NB4 (cell line): ENCODE measurements at places on chromosomes 2 and 18.

DNA sequence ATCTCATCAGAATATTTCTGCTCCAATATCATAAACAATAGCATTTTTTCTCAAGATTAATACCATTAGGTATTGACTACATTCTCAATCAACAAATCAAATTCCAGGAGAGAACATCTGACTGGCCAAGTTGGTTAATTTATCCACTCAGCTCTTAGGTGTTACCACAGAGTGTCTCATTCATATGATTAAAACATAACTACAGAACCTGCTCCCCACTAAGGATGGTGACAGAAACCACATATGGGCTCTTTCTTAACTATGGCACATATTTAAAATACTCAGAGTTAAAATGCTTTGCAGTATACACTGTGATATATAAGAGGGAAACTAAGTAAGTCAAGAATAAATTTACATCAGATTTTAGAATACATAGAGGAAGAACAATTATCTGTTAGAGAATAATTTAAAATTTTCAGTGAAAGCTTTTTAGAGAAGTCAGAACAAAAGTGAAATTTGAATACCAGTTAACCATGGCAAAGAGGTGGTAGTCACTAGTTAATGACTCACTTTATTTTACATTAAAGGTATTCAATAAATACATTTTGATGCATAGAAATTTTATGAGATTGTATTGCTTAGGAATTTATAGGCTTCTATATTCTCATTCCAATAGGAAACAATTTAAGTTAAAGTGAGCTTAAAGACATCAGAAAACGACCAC is 1120.8 kb upstream of the TMEFF2 start:
- no peak for DNase-seq

GRCh38 chr2:7517088-7517487 is 599.9 kb downstream of the RNF144A start:
- DNase-seq, result no peak

DNA sequence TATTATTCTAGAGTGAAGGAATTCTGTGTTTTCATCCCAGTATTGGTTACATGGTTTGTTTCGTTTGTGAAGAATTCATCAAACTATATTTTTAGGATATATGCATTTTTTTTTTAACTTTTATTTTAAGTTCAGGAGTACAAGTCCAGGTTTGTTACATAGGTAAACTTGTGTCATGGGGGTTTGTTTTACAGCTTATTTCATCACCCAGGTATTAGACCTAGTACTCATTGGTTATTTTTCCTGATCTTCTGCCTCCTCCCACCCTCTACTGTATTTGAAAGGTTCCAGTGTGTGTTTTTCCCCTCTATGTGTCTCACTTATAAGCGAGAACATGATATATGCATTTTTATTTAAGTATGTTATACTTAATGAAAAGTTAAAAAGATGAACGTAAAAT is 47.6 kb downstream of the SCN9A start:
- no peak for DNase-seq

DNA sequence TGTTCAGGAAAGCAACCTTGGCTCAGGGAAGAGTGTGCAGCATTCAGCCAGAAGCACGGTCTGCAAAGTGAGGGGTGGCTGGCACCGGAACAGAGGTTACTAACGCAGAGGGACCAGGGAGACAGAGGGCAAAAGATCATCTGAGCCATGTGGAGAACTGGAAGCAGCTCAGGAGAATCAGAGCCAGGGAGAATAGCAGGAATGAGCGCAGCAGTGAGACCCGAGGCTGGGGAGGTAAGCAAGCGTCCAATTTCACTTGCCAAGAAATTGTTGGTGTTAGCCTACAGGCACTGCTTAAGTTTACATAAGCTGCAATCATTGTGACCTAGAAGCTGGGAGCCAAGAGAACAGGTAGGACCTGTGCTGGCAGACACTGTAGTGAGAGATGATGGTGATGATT is 372.6 kb upstream of the POU3F3 start:
- no peak for DNase-seq

DNA sequence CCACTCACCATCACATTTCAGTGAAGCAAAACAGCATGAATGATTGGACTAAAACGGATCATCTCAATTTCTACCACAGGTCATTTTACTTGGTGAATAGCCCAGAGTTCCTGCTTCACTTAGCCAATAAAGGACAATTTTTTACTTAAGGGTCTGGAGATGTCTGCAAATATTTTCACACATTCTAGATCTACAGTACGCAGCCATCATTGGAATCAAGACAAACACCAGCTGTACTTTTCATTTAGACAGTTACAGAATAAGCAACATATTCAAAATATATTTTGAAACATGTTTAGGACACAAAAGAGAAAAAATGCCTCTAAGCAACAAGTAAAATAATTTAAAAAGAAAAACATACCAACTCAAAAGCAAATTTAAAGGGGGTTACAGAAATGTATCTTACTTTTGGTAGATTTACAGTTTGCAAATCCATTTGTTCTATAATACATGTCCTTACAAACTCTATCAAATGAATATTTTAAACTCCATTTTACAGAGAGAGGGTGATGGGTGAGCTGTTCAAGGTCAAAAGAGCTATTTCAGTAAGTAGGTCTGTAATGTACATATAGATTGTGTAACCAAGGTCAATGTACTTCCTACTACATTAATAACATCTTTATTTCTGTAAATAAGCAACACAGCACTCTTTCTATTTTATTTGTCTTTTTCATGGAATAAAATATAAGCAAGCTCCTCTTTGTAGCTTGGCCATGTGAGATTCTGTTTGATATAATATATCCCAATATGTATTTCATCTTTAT is 13.4 kb downstream of the PPP1R1C start:
- DNase-seq, result no peak

DNA sequence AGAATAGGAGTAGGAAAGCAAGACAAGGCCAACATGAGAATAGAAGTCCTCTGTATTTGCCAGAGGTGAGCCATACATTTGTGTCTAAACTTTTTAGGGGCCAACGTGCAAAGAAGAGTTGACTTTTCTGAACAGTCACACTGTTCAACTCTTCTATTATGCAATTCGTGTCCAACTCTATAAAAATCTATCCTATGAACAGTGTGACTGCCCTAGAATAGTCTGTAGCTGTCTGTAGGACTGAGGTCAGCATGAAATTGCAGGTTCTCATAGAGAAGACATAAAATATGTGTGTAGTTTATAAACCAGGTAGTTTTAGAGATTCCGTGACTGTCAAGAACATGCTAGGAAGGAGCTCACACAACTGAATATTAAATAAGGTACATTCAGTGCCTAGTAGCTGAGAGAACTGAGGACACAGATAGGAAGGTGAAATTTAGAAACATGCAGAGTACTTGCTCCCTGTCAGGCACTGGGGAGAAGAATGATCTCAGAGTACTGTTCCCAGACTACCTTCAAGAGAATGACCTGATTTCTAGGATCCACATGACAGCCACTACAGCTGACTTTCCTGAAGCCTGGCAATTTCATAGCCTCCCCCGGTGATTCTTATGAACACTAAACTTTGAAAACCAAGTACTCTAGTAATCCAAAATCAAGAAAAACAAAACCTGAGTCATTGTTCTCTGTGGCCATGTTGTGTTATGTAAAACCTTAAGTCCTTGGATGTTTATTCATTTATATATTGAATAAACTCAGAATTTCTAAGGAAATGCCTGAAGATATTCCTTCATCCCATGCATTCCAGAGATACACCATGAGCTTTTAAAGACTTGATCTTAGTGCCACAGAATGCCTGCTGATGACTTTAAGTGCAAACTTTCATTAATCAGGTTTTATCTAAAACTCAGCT is 201.5 kb upstream of the BOD1L2 start:
- DNase-seq, result no peak

DNA sequence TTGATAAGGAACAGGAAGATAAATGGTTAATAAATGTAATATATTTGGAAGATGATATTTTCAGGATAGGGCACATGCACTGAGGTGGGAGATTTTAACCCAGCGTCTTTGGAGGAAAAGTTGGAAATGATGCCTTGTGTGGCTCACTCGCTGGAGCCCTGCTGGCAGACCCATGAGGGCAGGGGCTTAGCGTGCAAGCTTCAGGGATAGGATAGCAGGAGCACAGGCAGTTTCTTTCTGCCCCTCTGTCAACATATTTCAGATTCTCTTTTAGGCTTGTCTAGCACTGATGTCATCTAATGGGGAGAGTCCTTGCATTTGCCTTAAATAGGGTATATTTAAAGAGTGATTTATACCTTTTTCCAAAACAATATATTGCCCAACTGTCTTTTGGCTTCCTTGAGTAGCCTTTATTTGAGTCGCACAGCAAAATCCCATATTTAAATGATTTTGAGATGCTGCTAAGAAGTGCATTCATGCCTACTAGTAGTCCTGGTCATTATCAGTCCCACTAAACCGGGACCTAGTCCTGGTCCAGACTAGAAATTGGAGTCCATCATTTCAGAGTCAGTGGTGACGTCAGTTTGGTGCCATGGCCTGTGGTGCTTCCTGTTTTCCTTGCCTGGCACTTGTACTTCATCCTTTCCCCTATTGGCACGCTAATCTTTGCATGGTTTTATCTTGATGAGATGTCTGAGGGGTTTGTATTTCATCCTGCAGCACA is 45.8 kb downstream of the SH3RF3 start:
- DNase-seq, result no peak

GRCh38 chr2:149019768-149020167 is 18.7 kb upstream of the LYPD6B start:
- DNase-seq, result peak; percentile 29

- no peak for DNase-seq
Observed at GRCh38 chr2:175318542-175318941, 137.0 kb upstream of the ATP5MC3 start.

- DNase-seq, result peak; percentile 20
Observed at GRCh38 chr2:242029422-242030225, 160.1 kb downstream of the RTP5 start.

DNA sequence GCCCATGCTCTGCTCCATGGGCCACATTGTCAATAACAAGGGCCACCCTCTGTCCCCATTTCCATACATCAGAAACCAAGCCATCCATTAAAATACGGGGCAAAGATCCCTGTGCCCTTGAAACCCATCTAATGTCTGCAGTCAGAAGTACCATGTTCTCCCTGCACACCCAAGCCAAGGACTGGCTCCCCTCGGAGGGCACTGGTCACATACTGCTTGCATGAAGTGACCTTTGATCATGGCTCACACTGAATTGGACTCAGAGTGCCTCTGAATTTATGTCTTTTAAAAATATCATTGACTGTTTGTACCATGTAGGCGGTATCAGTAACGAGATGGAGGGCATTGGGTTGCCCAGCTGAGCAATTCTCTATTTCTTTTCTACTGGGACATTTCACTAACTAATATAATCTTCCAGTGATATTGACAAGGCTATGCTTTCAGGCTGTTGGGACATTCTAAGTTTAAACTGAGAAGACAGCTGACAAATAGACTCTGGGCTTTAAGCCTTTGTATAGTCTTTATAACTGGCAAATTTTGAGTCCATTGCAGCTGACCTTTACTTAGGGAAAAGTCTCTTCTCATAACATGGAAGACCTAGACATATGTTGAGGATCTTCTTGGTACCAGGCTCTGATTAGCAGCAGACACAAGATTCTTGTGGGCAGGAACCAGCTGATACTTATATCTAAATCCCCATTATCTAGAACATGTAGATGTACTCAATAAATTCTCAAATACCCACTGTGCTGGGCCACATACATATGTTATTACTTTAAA is 214.3 kb downstream of the MYCN start:
- no peak for DNase-seq

DNA sequence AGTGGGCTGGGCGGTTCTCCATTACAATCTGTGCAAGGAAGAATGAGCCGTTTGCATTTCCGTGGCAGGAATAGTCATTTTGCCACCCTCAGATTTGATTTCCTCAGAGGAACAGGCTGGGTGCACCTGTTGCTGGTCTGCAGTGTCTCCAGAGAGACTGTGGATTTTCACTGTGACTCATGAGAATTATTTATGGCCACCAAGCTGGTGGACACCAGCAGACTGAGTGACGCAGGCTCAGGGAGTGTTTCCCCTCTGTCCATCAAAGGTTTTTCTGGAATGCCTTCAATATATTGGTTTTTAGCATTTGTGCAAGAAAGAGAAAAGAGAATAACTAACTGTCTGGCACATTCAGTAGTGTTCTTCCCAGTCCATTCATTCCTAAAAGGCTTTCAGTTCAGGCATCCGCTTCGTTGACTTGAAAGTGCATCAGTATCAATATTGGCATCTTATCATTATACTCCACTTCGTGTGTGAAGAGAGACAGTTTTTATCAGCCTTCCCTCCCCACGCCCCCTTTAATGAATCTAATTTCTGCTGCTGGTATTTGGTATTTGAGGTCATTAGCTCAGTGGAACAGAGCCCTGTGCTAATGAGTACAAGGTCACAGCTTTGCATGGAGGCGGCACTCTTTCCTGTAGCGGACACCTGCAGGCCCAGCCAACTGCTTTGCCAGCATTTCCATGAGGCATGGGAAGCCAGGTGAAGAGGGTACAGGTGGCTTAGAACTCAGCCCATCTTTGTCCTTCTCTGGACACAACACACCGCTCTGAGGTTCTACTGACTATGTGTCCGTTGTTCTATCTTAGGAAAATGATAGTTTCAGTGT is 39.9 kb downstream of the PRKCE start:
- no peak for DNase-seq

DNA sequence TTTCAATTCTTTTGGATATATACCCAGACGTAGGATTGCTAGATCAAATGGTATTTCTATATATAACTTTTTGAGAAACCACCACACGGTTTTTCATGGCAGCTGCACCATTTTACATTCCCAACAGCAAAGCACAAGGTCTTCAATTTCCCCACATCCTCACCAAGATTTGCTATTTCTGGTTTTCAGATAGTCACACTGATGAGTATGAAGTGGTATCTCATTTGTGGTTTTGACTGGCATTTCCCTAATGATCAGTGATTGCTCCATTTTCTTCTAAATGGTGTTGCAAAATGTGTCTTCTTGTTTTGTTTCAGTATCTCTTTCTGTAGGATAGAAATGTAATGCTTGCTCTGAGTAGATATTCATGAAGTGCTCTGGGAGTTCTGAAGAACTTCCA is 52.0 kb downstream of the ANKRD44 start:
- DNase-seq, result peak; percentile 94

DNA sequence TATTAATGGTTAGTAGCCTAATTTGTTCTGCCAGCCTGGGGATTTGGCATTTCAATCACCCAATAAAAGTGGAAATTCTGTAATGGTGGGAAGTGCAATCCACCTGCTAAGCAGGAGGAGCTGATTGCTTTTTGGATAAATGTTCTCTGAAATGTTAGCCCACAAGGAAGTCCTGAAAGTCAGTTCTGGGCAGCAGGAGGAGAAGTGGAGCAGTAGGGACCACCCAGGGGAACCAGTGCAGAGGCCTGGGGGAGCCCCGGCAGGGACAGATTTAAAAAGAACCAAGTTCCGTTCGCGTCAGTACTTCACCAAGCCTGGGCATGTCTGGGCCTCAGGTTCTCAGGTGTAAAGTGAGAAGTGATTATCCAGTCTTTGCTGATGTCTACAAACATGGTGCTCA is 248.5 kb upstream of the RAB6C start:
- DNase-seq, result no peak

DNA sequence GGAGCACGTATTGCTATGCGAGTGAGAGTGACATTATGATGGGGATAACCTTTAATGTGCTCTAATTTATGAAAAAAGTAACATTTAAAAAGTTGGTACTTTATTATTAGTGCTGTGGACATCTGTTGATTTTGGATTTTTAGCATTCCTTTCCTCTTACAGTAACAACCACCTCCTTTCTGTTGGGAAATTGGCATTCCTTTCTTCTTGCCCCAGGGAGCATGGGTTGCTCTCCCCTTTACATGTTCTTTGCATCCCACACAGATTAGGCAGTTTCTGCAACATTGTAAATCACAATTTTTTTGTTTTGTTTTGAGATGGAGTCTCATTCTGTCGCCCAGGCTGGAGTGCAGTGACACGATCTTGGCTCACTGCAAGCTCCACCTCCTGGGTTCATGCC is 300.2 kb downstream of the LPIN1 start:
- DNase-seq, result no peak

- DNase-seq, result no peak
Observed at GRCh38 chr2:47402555-47402804, 476 bp upstream of the MSH2 start.
